ENCODE measurements at places on chromosomes 12 and 14.
A peak's percentile ranks its signal among the peaks of the same experiment; 100 is the strongest.

- DNase-seq = no peak
Measured at GRCh38 chr14:100540141-100540925, 46.9 kb downstream of the BEGAIN start.

GRCh38 chr14:85527006-85527405, 2.9 kb upstream of the FLRT2 start:
- no peak for DNase-seq

GRCh38 chr12:3207175-3207574, 130.0 kb downstream of the TSPAN9 start:
- no peak for DNase-seq

DNA sequence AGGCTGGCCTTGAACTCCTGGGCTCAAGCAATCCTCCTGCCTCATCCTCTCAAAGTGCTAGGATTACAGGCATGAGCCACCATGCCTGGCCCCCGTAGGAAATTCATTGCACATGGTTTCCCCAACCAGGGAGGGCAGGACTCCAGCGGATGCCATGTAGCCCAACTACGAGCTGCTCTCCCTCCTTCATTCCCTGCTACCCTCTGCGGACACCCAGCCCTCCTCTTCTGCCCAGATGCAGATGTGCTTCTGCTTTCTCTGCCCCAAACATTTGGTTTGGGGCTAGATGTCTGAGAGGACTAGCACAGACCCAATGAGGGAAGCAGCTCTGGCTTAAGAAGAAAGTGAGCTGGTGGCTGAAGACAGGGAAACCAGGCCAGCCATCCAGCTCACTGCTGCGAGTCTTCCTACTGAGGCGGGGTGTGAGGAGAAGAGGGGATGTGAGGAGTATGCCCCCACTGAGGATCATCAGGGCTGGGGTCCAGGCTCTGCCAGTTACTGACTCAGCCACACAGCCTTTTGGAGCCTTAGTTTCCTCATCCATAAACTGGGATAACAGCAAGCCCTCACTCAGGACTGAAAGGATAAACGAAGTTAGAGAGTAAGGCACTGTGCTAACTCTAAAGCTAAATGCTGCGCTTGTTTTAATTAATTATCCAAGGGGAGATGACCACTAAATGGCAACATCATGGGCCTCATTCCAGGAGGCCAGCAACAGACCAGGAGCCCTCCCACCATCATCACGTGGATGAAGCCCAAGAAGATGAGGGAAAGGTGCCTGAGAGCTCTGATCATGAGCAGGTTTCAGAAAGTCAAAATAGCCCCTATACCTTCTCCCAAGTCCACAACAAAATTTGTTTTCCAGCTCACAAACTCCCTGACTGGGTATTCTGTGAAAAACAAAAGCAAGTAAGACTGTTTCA, 10.9 kb downstream of the CTDSP2 start:
- no peak for DNase-seq

GRCh38 chr14:71262441-71262840, 355.2 kb downstream of the PCNX1 start:
- DNase-seq = no peak

- DNase-seq = no peak
Measured at GRCh38 chr12:104605685-104606084, 148.9 kb downstream of the CHST11 start.

DNA sequence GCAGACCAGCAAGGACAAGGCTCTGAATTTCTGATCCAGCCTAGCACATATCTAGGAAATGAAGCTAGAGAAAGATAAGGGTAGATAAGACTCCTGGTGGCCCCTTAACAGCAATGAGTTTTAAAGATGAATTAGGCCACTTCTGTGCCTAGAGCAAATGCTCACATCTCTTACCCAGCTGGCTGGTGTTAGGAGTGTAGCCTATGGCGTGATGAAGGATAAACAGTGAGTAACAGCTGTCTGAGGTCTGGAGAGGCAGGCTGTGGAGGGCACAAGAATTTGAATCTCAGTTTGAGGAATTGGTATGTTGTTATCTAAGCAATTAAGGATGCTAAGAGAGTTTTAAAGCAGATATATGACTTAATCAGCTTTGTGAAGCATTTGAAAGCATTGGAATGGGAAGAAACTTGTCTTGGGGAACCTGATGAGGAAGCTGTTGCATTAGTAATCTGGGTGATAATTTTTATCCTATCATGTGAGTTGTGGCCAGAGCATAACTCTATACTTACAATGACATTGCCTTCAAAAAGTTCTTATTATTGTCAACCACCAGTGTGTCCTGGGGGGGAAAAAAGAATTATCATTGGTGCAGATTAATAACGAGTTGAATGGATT, 161.8 kb downstream of the SRGAP1 start:
- DNase-seq = no peak

GRCh38 chr12:62606654-62607053, 140.0 kb downstream of the MON2 start:
- no peak for DNase-seq

- DNase-seq = no peak
Measured at GRCh38 chr12:123861392-123861791, 99.3 kb downstream of the DNAH10 start.

- DNase-seq = no peak
Measured at GRCh38 chr12:26921886-26922285, 15.9 kb downstream of the INTS13 start.

GRCh38 chr12:124913474-124914391, 717 bp downstream of the UBC start:
- DNase-seq = peak; percentile 95

DNA sequence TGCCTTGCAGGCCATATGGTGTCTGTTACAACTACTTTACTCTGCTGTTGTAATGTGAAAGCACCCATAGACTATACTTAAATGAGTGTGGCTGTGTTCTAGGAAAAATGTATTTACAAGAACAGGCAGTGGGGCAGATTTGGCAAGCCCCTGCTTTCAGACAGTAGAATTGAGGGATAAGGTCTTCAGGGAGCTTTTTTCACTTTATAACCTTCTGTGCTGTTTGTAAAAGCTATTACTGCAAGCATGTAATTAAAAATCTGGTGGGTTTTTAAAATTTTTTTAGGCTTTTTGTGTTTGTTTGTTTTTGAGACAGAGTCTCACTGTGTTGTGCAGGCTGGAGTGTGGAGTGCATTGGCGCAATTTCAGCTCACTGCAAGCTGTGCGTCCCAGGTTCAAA, 73.9 kb downstream of the VEZT start:
- DNase-seq = no peak

GRCh38 chr14:52596861-52597260, 44.2 kb downstream of the GPR137C start:
- no peak for DNase-seq

GRCh38 chr14:104544362-104544961, 35.1 kb upstream of the C14orf180 start:
- no peak for DNase-seq

DNA sequence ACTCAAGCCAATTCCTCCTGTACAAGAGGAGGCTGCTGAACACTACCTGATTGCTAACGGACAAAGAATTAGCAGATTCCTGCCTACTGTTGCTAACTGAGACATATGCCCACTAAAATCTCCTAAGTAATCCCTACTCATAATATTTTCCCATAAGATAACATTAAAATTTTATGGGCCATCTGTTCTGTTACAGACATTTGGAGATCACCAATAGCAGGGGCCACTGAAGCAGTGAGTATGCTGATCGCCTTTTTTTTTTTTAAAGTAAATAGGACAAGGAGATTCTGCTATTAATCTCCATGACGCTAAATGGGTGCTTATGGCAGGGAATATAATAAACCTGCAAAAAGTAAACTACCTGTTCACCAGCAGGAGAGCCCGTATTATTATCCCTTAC, 292.9 kb downstream of the MED13L start:
- no peak for DNase-seq

DNA sequence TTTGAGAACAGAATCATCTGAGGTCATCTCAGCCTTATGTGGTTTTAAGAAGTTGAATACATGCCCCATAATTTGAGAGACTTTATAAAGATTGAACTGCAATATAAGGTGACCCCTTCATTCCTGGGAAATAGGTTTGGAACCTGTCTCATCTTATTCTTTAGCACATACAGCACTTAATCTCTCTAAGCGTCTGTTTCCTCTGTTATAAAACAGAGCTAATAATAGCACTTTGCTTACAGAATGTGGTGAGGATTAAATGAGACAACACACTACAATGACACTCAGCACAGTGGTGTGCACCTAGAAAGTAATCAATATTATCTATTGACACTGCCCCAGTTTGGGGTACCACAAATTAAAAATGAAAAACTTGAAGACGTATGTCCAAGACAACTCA, 102.1 kb downstream of the DUSP6 start:
- DNase-seq = no peak

DNA sequence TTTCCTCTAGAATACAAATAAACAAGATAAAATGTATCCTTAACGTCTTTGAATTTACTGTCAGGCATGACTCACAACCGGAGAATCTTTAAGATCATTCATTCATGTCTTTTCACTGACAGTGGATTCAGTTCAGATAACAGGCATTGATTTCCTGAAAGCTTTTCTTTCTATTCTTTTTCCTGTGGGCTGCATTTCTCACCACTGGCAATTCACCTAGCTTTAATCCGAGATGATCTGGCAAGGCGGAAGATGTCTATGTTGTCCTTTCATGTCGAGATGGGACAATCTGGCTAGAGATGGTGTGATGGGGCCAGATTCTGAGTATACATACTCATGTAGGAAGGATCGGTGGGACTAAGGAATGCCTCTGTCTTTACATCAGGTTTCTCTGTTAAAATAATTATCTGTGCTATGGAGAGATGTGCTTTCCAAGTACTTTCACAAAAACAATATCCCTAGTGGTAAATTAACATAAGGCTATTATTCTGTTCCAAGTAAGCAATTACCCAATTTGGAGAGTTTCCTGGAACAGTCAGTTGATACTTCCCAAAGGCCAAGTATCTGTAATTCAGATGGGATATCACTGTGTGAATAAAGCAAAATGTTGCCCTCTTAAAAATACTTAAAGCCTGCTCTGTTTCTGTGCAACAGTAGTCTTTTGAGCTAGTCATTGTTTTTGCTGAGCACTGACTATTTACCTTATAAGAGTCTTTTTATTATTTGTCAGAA, 17.8 kb downstream of the ACSS3 start:
- DNase-seq = no peak

GRCh38 chr12:49020441-49020840, 1.9 kb upstream of the PRKAG1 start:
- DNase-seq = no peak

DNA sequence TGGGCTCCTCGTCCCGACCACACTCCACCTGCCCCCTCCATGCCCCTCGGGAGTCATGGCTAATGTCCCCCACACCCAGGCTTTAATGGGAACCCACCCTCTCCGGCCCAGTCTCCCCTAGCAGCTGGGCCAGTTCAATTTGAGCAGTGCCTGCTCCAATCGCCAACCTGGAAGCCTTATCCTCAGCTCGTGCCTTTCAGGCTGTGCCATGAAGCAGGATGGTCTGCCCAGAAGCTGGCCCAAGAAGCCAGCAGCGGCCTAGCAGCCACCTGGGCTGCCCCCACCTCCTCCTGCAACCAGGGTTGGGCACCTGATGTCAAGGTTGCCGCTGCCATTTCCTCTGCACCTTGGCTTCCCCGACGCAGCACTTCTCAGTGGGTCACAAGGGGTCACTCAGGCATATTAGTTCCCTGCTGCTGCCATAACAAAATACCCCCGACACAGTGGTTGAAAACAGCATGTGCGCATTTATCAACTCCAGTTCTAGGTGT, 2.3 kb upstream of the CLBA1 start:
- no peak for DNase-seq

DNA sequence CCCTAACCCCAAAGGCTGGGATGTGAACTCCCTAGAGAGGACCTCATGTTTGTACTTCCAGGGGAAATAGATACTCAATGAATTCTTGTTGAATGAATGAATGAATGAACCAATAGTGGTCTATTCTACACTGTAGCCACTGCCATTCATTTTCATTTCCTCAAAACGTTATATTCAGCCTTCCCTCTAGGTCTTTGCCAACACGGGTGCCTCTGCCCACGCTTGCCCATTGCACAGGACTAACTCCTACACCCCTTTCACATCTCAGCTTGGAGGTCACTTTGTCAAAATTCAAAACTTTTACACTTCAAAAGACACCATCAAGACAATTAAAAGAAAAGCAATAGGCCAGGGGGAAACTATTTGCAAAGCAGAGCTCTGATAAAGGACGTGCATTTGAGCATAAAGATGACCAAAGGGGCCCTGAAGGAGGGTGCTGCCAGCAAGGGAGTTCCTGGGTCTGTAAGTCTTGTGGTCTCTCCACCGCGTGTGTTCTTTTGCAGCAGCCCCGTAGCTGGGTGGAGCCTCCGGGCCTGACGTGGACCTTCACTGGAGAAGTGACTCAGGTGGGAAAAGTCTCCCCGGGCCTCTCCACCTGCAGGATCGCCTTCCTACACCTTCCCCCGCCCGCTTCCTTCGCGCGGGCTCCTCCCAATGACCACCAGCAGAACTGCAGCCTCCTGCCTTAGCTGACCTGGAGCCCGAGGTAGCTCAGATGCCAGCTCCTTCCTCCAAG, 31.5 kb downstream of the TMEM63C start:
- DNase-seq = peak; percentile 69

GRCh38 chr14:88791629-88792472, 902 bp downstream of the EML5 start:
- DNase-seq = peak; percentile 45

DNA sequence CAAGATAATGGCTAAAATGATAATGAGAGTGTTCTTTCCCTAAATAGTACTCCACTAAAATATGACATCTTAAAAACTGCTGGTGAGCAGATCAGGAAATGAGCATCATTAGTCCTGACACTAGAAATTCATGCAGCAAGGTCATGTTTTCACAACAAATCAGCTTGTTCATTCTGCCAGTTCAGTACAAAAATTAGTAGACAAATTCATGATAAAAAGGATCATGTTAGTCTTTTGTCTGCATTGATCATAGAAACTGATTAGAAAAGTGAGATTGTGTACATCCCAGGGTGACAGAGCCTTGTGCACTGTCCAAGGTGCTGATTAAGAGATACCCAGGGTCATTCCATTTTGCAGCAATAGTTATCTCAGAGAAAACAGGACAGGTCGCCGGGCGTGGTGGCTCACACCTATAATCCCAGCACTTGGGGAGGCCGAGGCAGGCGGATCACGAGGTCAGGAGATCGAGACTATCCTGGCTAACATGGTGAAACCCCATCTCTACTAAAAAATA, 163.6 kb downstream of the RIMBP2 start:
- no peak for DNase-seq

DNA sequence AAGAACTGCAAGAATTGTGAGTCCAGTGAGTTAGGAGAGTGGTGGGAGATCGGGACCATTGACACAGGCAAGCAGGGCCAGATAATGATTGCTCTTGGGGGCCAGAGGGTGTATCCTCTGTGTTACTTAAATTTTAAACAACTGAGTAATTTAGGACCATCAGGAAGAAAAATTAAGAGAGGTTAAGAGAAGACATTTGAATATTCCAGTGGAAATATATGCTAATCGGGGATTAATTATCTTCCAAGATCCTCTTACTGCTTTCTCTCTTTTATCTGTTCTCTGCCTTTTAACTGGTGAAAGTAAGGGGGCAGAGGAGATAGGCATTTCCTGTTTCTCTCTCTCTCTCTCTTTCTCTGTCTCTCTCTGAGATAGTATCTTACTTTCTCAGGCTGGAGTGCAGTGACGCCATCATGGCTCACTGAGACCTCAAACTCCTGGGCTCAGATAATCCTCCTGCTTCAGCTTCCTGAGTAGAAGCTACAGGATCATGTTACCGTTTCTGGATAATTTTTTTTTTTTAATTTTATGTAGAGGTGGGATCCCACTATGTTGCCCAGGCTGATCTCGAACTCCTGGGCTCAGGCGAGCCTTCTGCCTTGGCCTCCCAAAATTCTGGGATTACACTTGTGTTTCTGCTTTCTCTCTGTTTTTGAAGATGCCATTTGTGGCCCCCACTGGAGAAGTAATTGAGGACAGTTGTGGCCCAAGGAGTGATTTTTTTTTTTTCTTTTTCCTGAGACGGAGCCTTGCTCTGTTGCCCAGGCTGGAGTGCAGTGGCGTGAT, 85.1 kb downstream of the DIP2B start:
- DNase-seq = peak; percentile 50
